Fibroblast of lung (primary cell): ENCODE measurements at places on chromosomes 13 and 19. TPM values are rescaled to one million over a fixed set of nuclear protein-coding genes. Genes with fewer than 3 reads are reported as not detected.

The METTL21C gene
- total RNA-seq, result 0.17 TPM in 1 of 2 replicates, not detected in the other

GRCh38 chr13:39279077-39279476 lies 240.8 kb downstream of the NHLRC3 start:
- DNase-seq, result no peak

The MBD3L2B gene
- total RNA-seq, result not detected in 2 replicates

DNA sequence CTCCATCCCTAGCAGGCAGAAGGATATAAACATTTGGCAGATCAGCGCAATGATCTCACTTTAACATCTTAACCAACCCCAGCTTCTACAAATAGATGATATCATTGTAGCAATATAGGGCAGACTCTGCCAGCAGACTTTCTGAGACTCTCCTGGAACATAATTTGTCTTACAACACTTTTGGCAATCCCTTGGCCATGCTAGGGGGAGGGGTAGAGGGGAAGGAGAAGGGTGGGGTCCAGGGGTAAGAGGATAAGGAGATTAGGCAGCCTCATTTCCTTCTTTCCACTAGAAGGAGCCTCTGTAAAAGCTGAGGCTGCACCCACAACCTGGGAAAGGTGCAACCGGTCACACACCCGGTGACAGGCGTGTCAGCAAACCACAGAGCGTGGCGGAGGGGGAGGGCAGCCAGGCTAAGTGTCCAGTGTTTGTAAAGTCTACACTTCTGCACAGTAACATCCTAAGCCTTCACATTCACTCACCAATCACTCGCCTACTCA lies 8.7 kb upstream of the UBAC2 start:
- DNase-seq, result peak; percentile 36

DNA sequence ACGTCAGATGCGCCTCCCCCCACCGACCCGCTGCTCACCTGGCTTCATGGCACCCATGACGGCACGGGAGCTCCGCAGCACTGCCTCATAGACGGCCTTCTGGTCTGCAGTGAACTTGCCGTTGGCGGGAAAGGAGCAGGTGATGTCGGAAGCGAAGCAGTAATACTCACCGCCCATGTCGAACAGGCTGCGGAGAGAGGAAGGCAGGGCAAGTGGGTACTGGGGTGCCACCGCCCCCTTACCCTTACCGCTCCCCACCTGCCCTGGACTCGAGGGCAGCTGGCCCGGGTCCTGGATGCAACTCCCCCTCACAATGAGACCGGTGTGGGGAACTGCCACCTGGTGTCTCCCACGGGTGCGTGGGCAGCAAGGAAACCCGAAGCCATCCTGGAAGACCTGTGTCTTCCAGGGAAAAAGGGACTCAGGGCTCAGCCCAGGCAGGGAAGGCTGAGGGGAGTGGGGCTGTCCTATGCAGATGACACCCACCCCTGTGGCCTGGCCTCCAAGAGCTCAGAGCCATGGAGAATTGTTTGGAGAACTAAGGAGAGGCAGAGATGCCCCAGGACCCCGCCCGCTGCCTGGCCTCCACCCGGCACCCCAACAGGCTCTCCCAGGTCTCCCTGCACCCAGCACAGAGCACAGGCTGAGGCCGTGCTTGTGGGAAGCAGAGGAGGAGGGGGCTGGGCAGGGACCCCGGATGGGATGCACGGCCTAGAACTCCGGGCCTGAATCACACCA lies 28.3 kb downstream of the CEBPG start:
- DNase-seq, result no peak

The COX6B1 gene
- total RNA-seq, result 194 and 279 TPM in 2 replicates

DNA sequence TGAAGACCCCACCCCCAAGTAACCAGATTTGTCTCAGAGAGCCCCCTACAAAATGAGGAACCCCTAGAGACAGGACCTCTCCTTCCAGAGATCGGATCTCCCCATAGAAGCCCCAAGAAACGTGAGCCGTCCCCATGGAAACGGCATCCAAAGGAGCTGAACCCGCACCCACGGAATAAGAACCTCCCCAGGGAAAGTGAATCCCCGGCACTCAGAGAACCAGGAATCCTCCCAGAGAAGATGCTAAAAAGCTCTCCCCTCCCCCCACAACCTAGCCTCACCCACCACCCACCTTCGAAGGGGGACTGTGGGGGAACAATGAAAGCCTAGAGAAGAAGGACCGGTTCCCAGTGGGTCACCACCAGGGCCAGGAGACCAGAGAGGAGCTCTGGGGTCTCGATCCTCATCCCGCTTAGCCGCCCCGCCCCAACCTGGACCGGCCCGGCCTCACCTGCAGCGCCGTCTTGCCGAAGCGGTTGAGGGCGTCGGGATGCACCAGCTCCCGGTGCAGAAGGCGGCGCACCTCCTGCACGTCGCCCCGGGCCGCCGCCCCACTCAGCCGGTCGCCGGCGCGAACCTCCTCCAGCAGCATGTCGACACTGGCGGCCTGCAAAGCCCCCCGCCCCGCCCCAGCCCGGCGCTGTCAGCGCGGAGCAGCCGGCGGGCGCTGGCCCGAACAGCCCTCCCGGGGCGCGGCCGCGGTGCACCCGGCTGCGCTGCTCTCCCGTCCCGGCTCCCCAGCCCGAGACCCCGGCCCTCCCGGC lies 535 bp downstream of the CDKN2D start:
- DNase-seq, result no peak

The PLIN4 gene
- total RNA-seq, result 2.6 and 5.3 TPM in 2 replicates

DNA sequence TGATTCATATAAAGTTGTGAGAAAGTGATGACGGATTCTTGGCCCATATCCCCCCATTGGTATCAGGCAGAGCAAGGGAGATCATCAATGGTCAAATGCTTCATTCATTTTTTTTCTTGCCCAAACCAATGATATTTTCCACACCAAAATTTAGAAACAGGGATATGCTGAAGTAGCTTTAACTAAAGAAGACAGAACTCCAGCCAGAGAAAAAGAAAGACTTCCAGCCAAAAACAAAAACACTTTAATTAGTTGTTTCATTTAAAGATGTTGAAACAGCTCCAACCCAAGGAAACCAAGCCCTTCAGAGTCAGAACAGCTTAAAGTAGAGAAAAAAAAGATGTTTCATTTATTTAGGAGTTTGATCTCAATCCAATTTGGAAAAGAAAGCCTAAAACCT lies 358.9 kb upstream of the NBEA start:
- DNase-seq, result no peak

GRCh38 chr13:81318231-81319019 lies 977.5 kb upstream of the SPRY2 start:
- no peak for DNase-seq

The MEDAG gene
- total RNA-seq, result 11.2 and 47.0 TPM in 2 replicates

DNA sequence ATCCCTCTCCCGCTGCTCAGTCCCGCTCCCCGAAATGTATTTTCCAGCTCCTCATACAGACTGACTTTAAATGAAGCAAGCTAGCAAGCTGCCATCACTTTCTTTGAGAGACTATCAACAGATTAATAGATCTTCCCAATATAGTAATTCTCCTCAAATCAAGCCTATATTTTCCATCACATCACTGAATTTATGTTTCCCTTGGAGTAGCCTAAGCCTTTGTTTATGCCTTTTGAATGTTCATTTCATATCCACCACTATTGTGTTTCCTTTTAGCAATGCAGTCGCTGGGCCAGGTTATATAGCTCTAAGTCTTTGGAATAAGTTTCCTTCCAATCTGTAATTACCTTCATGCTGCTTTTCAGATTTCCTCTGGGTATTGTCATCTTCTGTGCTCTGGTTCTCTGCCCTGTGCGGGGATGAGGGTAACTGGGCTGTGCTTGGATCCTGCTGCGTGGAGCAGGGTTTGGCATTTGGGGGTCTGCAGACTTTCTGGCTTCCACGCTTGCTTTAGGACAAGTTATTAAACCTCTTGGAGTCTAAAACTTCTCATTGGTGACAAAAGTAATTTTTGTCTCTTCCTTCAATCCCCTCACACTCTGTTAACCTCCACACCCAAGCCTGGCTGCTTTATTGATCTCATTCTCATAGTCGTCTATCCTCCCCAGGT lies 256.9 kb downstream of the DLEU7 start:
- DNase-seq, result no peak

DNA sequence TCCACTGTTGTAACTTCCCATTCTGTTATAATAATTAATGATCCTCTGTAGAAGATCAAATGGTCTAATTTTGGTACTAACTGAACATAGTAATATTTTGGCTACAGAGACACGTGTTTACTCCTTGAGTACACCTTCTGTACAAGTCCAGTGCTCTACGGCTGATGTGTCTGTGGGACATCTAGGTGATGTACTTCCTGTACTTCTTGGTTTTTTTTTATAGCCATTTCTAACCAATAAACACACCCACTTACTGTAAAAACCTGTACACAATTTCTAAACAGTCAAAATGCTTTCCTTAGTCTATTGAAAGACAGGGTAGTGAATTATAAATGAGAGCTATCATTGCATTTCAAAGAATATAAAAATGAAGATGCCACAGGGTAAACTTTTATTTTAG lies 118.7 kb downstream of the RNF17 start:
- DNase-seq, result no peak

- DNase-seq, result no peak
Measured at GRCh38 chr19:15730538-15730937, 2.7 kb downstream of the OR10H2 start.

The ZIC5 gene
- total RNA-seq, result not detected in 2 replicates

- peak; percentile 66 for DNase-seq
Measured at GRCh38 chr13:76707360-76707759, 178.8 kb downstream of the KCTD12 start.
